Activated CD4-positive, alpha-beta memory T cell treated with anti-CD3 and anti-CD28 coated beads, Interleukin-2, amount 10 ng/mL, durations not matched to agents 7 days and 5 days (primary cell): ENCODE measurements at places on chromosomes 3 and 15. TPM values are rescaled to one million over a fixed set of nuclear protein-coding genes. Genes with fewer than 3 reads are reported as not detected.

DNA sequence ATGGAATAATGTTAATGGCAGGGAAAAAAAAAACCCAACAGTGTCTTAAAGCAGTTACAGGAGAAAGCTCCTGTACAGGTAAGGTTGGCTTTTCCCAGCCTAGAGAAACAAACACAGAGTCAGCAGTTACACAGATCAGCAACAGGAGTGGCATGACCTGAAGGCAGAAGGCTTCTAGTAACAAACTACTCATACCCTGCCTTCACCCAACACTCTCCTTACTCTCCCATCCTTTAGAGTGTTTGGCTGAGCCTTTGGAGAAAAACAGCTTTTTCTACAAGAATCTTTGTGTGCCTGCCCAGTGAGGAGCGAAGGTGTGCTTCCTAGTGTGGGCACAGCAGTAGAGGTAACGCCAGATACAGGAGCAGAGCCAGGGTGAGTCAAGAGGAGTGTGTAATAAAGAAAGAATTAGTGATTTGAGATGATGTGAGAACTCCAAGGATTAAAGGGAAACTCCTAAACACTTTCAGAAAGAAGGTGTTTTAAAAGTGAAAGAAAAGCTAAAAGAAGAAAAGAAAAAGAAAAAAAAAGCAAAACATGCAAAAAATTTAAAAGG is 152.7 kb downstream of the POLR2M start:
- no peak overlapping the region for H3K4me3 ChIP-seq
- no peaks in the 10 kb centered on the region for H3K36me3 ChIP-seq
- H3K27ac ChIP-seq: no peak overlapping the region
- H3K4me1 ChIP-seq: no peaks in the 10 kb centered on the region

DNA sequence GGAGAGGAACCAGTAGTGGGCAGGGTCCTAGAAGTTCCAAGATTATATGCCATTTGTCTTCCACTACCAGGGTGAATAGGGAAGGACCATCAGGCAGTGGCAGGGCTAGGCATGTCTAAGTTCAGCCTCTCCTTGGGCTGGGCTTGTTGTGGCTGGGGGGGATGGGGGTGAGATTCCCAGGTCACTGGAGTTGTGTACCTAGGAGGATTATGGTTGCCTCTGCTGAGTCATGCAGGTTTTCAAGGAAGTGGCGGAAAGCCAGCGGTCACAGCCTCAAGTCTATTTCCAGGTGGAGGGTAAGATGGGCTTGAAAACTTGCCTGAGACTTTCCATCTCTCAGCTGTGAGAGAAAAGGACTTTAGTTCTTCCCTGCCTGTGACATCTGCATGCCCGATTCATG is 1407.1 kb downstream of the SI start:
- no peak overlapping the region for H3K4me3 ChIP-seq
- no peak for DNase-seq
- H3K4me1 ChIP-seq: no peaks in the 10 kb centered on the region

DNA sequence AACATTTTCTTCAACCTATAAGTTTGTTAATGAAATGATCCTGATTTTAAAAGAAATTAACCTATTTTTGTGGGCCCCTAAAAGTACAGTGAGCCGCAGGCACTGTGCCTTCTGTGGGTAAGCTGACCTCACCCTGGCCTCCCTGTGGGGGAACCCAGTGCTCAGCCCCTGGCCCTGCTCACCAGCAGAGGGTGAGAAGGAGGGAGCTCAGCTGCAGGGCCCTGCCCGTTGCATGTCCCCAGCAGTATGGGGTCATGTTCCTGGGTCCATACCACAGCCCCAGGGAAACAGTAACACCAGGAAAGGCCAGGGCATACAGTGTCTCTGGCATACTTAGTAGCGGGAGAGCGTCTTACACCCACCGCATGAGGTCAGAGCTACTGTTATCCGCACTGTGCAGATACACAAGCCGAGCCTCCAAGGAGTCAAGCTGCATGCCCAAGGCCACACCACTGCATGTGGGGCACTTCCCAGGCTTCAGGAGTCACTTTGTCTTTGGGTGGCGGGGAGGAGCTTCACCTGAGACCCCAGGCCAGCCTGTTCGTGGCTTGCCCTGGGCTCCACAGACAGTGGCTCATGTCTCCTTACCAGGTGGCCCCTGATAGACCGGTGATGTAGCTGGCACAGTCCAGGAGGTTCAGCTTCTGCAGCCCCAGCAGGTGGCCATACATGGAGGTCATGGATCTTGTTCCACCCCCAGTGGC is 22.6 kb upstream of the EHD4 start:
- no peaks in the 10 kb centered on the region for H3K4me1 ChIP-seq
- DNase-seq: no peak
- H3K27ac ChIP-seq: no peak overlapping the region
- H3K36me3 ChIP-seq: no peaks in the 10 kb centered on the region
- no peak overlapping the region for H3K4me3 ChIP-seq

THRB gene
- total RNA-seq: not detected

PLCL2 gene
- total RNA-seq: 39.8 TPM
